ENCODE measurements at places on chromosomes 6 and 20. TPM values are rescaled to one million over a fixed set of nuclear protein-coding genes. Genes with fewer than 3 reads are reported as not detected.

DNA sequence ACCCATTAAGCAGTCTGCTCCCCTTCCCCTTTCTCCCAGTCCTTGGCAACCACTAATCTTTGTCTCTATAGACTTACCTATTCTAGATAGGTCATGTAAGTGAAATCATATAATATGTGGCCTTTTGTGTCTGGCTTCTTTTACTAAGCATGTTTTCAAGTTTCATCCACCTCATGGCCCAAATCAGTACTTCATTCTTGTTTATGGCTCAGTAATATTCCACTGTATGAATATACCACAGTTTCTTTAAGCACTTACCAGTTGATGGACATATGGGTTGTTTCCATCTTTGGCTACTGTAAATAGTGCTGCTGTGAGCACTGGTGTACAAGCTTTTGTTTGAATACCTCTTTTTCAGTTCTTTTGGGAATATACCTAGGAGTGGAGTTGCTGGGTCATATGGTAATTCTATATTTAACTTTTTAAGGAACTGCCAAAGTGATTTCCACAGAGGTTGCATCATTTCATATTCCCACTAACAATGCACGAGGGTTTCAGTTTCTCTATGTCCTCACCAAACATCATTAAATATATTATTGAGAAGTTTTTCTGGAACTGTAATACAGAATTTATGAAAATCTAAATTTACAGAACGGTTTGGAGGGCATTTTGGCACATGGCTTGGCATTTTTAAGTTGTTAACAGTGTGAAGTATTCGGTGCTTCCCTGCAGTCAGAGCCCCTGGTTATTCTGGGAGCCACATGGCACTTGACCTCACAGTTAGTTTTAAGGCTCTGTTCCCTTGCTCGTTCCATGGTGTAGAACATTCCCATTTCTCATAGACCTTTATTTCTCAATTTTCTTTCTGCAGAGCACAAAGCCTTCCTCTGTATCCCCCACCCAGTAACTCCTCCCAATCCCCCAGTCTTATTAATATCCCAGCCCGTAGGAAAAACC is 27.0 kb upstream of the DTNBP1 start:
- H3K4me3 ChIP-seq, result no peak overlapping the region
- no peak overlapping the region for H3K27ac ChIP-seq
- H3K27me3 ChIP-seq, result peaks cover 3% of the 10 kb centered on the region
- no peaks in the 10 kb centered on the region for H3K36me3 ChIP-seq
- H3K4me1 ChIP-seq, result peaks cover 14% of the 10 kb centered on the region

DNA sequence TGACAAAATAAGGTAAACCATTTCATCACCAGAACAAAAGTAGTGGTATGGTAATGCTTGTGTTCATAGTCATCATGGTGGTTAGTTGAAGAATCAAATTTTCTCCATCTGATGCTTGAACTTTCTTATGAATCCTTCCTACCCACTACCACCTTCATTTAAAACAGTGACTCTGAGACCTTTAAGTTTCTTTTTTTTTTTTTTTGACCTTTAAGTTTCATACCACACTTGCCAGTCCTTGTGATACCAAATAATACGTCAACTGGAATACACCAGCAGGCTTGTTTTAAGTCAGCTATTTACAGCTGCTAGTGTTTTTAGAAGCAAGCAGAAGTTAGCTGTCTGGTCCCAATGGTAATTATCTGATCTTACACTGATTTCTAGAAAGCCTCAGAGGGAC is 413.4 kb upstream of the SOX4 start:
- DNase-seq, result no peak
- H3K36me3 ChIP-seq, result peaks cover 12% of the 10 kb centered on the region
- no peak overlapping the region for H3K4me3 ChIP-seq

DNA sequence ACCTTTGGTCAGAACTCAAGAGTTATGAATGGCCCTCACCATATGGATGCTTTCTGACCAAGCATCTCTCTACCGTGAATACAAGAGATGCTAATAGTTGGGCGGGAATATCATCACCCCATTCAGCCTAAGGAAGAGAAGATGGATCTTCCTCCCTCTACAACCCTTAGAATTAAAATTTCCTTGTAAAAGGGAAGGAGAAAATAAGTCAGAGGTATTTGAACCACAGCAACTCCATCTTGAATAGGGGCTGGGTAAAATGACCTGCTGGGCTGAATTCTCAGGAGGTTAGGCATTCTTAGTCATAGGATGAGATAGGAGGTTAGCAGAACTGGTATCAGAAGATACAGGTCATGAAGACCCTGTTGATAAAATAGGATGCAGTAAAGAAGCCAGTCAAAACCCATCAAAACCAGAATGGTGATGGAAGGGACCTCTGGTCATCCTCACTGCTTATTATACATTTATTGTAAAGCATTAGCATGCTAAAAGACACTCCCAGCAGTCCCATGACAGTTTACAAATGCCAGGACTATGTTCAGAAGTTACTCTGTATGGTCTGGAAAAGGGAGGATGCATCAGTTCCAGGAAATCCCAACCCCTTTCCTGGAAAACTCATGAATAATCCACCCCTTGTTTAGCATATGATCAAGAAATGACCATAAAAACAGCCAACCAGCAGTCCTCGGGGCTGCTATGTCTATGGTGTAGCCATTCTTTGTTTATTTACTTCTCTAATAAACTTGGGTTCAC is 101.2 kb downstream of the DTNBP1 start:
- H3K4me1 ChIP-seq, result peaks cover 4% of the 10 kb centered on the region
- peaks cover 4% of the 10 kb centered on the region for H3K36me3 ChIP-seq
- no peak for DNase-seq

C20orf204 gene
- total RNA-seq, result 2.8 TPM

APOM gene
- 4.4 TPM for total RNA-seq

Data from activated CD8-positive, alpha-beta T cell treated with anti-CD3 and anti-CD28 coated beads for 36 hours (primary cell).